AG09309 (cell line): ENCODE measurements at places on chromosomes 4 and X.

GRCh38 chr4:148060264-148061140 lies 328.6 kb downstream of the ARHGAP10 start:
- DNase-seq, result no peak

DNA sequence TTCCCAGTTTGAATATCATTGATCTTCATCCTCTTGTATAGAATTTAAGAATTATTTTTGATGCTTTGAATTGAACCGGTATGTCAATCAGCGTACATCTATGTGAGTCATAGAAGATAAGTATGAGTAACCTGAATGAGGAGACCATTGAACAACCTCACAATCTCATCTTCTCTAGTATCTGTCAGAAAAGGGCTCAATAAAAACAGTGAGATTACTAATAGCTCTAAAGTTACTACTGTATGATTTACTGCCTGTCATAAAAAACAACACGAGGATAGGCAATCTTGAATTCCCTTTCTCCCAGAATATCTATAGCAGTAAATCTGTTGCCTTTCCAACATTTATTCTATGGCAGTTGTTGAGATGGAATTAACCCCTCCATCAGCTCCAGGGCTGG lies 36.1 kb downstream of the PHOX2B start:
- DNase-seq, result no peak

DNA sequence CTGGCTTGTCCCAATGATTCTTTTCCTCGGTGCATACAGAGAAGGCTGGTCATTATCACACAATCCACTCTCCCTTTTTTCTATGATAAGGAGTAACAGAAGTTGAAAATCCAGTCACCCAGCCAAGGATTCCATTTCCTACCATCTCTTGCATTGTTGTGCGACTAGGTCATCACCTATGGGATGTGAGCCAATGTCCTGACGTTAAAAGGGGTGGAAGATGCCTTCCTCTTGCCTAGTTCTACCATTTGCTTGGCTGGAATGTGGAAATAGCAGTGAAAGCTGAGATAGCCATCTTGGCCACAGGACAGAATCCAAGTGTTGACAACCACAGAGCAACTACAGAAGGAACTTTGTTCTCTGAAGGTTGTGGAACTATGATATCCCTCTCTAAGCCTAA lies 132.2 kb upstream of the KIT start:
- peak; percentile 60 for DNase-seq

GRCh38 chr4:186554914-186555827 lies at the start of gene MTNR1A:
Gene MTNR1A (minus strand): TSS chr4:186555567. CDS start chr4:186555365, 202 bp downstream.
- no peak for DNase-seq

DNA sequence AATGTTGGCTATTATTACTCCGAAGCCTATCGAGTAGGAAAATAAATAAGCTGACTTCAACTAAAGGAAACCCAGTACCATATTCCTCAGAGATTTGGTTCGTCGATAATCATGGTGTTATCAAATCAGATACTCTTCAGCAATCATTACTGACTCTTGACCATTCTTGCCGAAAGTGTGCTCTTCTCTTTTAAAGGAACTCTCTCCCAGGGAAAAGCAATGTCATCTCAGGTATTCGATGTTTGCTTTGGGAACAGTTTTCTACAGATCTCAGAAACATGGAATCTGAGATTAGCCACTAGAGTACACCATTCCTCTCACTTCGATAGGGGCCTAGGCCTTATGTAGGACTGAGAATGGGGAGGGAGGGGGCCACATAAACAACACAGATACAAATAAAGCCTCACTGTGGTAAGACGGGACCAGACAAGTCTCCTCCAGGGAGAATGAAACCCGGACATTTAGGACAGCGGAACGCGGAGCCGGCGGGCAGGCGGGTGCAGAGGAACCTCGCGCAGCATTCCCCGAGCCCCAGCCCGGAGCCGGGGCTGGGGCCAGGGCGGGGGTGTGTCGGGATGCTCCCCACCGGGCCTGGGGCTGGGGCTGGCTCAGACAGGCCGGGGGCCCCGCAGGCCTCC lies 581 bp downstream of the DNAJB14 start:
- DNase-seq, result no peak

DNA sequence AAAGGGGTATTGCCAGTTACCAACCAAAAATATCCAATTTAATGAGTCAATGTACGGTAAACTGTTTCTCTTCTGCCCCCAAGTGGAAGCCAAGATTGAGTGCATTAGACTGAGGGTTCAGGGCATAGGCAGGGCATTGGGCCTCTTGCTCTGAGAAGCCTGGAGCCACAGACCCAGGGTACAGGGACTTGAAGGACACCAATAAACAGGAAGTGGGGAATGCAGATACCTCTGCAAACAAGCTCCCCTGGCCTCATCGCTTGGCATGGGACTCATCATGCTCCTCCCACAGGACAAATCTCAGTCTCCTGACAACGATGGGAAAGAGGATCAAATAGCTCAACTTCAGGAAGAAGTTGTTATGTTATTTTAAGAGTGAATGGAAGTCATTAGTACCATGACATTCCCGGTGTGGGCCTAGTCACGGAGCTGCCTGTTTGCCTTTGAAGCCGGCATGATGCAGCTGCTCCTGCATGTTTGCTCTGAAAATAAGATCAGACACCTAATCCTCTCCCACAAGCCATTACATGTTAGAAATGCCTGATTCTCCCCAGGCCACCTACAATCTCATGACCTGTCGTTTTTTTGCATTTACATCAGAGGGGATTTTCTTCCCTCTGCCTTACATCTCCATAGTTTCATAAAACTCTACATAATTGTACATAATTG lies 224.2 kb downstream of the RCHY1 start:
- DNase-seq, result no peak

- DNase-seq, result no peak
Measured at GRCh38 chr4:23993373-23993772, 103.5 kb upstream of the PPARGC1A start.

GRCh38 chrX:10972706-10973105 lies 138.4 kb upstream of the HCCS start:
- peak; percentile 4 for DNase-seq

DNA sequence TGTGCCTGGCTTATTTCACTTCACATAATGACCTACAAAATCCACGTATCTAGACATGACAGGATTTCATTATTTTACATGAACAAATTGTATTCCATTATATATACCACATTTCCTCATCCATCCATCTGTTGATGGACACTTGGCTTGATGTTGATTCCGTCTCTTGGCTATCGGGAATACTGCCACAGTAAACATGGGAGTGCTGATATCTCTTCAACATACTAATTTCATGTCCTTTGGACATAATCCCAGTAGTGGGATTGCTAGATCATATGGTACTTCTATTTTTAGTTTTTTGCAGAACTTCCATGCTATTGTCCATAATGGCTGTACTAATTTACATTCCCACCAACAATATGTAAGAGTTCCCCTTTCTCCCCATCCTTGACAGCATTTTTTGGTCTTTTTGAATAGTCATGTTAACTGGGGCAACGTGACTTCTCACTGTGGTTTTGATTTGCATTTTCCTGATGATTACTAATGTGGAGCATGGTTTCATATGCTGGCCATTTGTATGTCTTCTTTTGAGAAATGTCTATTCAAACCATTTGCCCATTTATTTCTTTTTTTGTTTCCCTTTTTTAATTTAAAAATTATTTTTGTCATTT lies 68.9 kb downstream of the HTRA3 start:
- no peak for DNase-seq

DNA sequence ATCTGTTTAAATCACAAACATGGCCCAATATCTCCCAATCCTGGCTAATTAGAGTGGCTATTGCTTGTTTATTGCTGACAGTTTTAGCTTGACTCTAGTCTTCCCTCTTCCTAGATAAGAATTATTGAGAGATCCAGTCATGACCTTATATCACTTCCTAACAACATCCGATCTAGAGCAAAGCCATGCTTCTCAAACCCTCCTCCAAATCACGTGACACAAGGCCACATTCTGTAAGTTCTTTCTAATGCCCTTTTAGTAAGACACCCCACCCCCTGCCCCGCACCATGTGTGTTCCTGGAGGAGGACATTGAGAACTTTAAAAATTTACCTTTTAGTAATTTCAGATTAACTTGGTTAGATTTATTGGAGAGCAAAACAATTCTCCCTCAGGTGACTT lies 40.6 kb upstream of the RASSF6 start:
- no peak for DNase-seq

DNA sequence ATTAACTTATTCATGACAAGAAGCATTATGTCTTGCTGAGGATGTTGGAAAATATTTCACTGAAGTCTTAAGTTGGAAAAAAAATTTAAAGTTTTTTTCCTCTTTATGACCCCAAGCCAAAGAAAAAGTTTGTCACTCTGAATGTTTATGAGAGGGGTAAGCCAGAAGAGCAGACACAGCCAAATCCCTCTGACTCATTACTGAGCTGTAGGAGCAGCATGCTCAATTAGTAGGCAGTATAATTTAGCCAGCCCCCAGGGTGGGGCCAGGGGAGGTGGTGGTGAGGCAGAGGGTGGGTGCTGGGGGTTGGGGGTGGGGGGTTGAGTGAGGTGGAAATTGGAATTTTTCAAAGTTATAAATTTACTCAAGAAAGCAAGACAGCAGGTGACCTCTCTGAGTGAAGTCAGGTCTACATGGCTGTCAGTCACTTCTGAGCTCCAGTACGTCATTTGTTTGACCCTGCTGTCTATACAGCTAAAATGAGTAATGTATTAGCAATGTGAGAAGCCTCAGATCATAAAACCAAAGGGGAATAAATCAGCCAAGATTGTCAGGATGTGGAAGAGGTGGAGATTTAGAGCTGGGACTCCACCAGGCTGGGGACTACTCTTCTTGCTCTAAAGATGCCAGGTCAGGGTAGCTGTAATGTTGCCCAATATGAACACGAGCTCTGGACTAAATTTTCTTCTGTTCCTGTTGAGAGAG lies 98.8 kb upstream of the NDP start:
- DNase-seq, result no peak

DNA sequence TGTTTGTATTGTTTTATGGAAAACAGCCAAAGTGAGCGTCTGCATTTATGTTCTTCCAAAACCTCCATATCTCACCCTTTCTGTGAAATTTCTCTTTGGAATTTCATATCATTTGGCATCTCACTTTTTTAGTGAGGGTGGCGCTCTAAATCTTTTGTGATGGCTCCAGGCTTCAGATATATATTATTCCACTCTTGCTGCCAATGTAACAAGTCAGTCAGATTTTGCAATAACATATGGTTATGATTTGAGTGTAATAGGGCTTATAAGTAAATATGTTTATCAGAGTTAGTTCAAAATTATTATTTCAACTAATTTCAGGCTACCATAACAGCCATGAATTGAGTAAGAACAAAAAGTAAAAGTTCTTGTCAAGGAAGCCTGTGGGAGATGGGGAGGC lies 314.7 kb downstream of the PDGFC start:
- DNase-seq, result no peak
